Activated CD4-positive, alpha-beta T cell treated with anti-CD3 and anti-CD28 coated beads, Interleukin-2, amount 50 U/mL, for 24 hours (primary cell): ENCODE measurements at places on chromosomes 12 and 14.
A peak's percentile ranks its signal among the peaks of the same experiment; 100 is the strongest.

GRCh38 chr12:17352164-17352563 is 737.8 kb downstream of the RERGL start:
- DNase-seq = no peak

GRCh38 chr12:68368327-68368726 is 36.2 kb upstream of the MDM1 start:
- DNase-seq = no peak

GRCh38 chr14:59688224-59689170 is 111.9 kb upstream of the CCDC175 start:
- no peak for DNase-seq

DNA sequence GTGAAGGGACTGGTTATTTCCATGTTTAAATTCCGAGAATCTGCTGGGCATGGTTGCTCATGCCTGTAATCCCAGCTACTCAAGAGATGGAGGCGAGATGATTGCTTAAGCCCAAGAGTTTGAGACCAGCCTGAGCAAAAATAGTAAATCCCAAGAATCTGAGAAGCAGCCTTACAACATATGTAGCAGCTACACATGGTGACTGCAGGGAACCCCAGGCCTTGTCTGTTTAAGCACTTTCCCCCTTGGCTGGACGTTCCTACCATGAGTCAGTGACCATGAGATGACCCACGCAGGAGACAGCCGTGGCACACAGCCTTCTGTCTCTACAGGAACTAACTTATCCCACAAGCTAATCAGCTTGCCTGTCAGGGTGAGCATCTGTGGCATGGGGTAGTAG is 5.5 kb upstream of the SLC24A4 start:
- no peak for DNase-seq

DNA sequence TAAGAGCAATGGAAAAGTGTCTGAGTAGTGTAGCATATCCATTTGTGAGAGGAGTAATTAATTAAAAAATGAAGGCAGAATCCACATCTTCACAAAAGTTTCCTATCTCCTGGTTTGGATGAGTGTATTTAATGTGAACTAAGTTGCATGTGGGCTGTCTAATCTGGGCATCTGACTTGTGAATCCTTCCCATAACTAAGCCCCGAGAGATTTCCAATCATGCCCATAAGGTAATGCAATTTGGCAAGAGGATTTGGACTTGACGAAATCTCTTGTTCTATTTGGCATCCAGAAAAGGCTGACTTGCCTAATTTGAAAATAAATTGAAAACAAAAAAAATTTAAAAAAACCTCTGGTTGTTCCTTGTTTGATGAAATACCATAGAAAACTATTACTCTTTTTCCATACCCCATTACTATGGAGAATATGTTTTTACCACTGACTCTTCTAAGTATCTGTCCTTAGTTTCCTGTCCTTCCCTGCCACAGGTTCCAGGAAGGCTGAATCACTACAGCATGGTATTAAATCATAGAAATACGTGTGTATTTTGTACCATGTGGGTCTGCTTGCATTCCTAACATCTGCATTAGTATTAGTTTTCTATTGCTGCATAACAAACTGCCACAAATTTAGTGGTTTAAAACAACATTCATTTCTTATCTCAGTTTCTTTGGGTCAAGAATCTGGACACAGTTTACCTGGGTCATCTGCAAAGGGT is 48.4 kb downstream of the ETV6 start:
- no peak for DNase-seq

DNA sequence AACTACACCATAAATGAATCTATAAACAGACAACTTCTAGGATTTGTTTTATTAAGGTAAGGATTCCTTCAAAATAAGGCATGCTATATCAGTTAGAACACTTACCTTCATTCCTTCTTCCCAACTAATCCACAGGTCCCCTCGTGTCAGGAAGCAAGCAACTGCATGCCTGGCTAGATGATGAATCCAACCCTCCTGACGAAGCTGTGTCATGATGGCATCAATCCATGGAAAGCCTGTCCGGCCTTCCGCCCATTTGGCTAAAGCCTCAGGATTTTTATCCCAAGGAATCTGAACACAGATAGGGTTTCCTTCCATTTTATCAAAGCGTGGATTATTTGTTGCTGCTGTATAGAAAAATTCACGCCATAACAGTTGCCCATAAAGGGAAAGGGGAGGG is 12.5 kb upstream of the MTERF2 start:
- no peak for DNase-seq

GRCh38 chr12:44875954-44876543 is at the start of gene NELL2:
TSS of gene NELL2 (minus strand) at chr12:44876315. CDS start at chr12:44875869, 446 bp downstream.
- peak; percentile 43 for DNase-seq

GRCh38 chr14:49820176-49820575 is 32.4 kb downstream of the NEMF start:
- no peak for DNase-seq

- no peak for DNase-seq
Observed at GRCh38 chr12:3661028-3661427, 91.9 kb downstream of the CRACR2A start.

DNA sequence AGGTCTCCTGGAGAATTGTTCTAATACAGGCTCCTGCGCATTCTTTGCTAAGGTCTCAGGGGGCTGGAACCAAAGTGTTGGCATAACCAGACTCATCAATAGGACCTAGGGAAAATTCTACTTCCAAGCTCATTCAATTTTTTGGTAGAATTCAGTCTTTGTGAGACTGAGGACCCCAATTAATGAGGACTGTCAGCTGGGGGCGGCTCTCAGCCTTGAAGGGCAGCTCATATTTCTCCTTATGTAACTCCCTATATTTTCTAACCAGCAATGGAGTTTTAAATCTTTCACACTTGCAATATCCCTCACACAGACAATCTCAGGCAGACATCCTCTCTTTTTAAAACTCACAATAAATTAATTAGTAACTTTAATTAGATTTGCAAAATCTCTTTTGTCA is 476.4 kb upstream of the LRFN5 start:
- no peak for DNase-seq

GRCh38 chr14:53845813-53846693 is 110.6 kb downstream of the BMP4 start:
- no peak for DNase-seq
